Stimulated activated CD8-positive, alpha-beta memory T cell treated with anti-CD3 and anti-CD28 coated beads, Interleukin-12 subunit alpha, Interleukin-12 subunit beta, amount 100 ng/mL, for 1 hour (primary cell): ENCODE measurements at places on chromosomes 11 and 22.

DNA sequence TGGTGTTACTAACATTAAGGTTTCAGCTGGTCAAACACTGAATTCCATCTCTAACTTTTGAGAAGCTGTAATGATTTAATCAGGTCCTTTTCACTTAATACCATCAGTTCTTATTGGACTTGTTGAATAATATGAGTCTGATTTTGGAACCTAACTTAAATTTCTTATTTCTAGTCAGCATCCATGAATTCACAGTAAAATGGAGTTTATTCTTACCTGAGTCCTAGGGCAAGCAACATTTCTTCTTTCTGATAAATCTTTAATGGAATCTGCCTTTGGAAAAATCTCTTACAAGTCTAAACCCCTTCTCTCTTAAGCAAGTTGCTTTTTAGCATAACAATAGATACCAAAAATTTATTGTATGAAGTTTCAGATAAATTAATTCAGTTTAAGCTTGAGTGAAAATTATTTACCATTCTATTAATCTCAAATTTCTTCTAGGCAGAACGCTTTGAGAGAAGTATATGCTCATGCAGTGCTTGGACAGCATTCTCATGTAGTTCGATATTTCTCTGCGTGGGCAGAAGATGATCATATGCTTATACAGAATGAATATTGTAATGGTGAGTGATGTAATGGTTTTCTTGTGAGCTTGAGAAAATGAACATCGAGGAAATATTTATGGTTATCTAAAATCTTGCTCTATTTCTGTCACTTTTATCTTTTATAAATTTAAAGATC, 3.4 kb downstream of the WEE1 start:
- no peak for DNase-seq

DNA sequence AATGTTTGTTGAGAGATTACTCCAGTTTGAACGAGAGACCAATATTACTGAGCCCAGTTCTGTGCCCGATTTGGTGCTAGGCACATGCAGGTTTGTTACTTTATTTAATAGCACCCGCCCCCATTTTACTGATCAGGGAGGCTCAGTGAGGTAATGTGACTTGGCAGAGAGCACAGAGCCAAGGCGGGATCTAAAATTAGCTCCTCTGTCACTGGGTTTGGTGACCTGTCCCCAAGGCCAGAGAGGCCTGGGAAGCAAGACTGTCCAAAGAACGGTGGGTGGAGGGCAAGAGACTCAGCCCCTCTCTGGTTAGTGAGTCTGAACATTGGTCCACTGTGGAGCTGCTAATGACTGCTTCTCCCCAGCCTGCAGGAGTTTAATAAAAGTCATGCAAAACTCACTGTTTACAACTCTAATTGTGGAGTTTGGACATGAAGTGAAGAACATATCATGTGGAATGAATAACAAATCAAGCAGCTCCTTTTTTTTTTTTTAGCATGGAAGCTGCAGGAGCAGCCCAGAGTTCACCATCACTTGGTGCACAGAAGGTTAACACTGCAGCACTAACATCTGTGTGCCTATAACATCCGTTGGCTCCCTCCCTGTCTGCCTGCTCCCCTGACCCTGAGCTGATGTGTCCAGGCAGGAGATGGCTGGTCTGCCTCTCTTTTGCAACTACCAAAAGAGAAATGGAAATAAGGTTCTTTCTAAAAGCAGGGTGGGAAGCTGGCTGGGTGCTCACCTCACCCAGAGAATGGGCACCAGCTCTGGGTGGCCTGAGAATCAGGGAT, 39.0 kb downstream of the CSNK2A3 start:
- no peak for DNase-seq

GRCh38 chr11:13007182-13008060, 1.7 kb upstream of the RASSF10 start:
- DNase-seq: no peak

DNA sequence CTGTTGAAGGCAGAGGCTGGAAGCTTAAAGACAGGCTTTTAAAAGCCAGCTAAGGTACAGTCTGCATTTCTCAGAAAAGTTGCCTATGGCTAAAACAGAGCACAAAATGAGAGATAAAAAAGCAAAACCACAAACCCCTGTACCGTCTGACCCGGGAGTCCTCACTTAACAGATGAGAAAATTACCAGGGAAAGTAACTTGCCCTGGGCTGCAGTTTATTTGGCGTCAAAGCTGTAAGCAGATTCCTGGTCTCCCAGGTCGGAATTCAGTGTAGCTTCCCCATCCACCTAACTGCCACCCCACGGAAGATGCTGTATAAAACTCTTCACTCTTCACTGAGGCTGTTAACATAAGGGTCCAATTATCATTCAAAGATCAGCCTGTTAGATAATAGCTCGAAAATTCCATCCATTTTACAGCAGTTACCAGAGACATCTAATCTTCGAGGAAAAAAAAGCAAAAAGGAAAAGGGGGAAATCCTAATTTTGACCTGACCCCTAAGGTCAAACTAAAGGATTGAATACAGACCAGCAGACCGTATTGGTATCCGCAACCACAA, 1.5 kb downstream of the TCF20 start:
- no peak for DNase-seq

- no peak for DNase-seq
Observed at GRCh38 chr22:16963189-16963945, 44.7 kb downstream of the GAB4 start.

- DNase-seq: no peak
Observed at GRCh38 chr11:63667995-63668795, 3.0 kb downstream of the ATL3 start.

DNA sequence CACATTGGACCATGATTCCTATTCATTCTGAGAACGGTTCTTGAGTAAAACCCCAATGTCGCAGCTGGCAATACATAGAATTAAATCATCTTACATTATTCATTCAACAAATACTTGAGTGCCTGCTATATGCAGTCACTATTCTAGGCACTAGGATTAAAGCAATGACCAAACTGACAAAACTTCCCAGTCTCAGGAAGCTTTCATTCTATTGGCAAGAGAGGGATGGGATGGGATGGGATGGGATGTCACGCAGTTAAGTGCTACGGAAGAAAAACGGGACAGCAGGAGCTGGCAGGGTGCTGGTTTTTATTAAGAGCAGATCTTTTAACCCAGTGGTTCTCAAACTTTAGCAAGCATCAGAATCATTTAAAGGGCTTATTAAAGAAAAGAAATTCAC, 2.9 kb downstream of the PAK1 start:
- DNase-seq: no peak

DNA sequence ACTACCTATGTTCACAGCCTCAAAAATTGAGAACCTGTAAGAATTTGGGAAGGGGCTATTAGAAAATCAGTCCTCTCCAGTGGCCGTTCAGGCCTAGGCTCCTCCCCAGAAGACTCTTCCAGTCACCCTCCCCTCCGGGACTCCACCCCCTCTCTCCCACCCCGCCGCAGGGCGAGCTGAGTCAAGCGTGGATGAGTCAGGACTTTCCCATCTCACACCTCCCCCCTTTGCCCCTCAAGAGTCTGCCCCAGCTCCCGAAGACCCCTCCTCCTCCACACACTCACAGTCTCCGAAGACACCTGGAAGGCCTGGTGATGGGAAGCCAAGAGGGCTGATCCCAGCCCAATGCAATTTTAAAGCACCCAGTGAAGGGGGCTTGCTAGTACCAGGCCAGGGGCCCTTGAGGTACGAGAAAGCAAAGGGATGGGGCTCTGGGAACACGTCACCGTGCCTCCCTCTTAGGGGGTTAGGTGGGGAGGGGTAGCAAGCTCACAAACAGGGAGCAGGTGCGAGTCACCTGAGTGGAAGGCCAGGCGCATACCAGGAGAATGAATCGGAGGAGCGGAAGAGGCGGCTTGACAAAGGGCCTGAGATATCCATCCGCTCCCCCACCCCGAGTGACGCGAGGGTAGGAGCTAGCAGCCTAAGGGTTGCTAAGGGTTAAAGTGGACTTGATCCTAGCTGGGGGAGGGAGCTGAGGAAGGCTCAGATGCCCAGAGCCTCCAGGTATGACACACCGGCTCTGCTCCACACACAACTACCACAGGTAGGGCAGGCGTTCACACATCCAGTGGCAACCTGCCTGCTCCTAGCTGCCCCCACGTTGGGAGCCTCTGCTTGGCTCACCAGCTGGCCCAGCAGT, 13.6 kb downstream of the BCL9L start:
- DNase-seq: peak; percentile 74

DNA sequence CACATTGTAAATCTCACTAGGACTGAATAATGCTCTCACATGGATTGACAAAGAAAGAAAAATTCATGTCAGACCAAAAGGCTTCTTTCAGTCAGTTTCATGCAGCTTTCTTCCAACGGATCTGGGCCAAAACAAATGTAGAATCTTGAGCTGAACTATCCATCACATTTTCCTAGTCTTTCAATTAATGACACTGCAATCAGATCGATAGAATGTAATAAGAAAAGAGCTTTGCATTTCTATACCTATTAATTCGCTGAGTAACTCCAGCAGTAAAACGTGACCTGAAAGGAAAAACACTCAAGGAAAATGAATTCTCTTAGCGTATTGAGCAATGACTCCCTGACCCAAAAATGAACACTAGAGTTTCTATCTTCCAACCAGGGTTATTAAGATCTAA, 194.8 kb upstream of the BLID start:
- no peak for DNase-seq

GRCh38 chr22:22424210-22424800, 84.2 kb downstream of the ZNF280B start:
- no peak for DNase-seq

DNA sequence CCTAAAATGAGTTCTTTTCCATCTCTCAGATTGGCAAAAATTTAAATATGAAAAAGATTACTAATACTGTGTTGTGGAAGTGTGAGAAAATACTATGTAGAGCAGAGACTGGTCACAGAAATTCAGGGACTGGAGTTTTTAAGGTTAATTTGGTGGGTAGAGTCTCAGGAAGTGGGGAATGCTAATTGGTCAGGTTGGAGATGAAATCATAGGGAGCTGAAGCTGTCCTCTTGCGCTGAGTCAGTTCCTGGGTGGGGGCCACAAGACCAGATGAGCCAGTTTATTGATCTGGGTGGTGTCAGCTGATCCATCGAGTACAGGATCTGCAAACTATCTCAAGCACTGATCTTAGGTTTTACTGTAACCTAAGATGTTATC, 29.4 kb upstream of the TMEM86A start:
- no peak for DNase-seq

DNA sequence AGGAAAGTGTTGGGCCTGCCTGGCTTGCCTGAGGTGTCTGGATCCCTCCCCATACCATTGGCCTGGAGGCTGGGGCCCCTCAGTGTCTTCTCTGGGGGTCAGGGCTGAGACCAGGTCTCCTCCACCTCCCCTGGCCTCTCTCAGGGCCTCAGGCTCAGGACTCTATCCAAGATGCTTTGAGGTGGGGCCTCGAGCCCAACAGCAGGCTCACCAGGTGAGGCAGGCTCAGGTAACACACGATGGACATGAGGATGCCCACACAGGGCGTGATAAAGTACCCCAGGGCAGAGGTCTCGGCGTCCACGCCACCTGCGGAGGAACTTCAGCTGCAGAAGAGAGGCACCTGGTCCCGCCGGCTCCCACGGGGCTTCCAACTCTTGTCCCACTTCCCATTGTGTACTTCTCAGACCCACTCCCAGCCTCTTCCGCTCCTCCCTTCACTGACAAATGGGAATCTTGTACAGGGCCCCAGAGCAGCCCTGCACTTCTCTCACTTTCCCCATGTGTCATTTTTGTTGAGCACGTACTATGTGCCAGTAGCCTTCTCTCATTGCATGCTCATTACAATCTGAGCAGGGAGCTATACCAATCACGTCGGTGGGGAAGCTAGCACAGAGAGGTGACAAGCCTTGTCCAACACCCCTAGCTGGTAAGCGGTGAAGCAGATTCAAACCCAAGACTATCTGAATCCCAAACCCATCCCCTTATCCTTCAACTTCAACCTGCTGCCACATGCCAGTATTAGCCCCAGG, 3.8 kb downstream of the SLC29A2 start:
- no peak for DNase-seq

DNA sequence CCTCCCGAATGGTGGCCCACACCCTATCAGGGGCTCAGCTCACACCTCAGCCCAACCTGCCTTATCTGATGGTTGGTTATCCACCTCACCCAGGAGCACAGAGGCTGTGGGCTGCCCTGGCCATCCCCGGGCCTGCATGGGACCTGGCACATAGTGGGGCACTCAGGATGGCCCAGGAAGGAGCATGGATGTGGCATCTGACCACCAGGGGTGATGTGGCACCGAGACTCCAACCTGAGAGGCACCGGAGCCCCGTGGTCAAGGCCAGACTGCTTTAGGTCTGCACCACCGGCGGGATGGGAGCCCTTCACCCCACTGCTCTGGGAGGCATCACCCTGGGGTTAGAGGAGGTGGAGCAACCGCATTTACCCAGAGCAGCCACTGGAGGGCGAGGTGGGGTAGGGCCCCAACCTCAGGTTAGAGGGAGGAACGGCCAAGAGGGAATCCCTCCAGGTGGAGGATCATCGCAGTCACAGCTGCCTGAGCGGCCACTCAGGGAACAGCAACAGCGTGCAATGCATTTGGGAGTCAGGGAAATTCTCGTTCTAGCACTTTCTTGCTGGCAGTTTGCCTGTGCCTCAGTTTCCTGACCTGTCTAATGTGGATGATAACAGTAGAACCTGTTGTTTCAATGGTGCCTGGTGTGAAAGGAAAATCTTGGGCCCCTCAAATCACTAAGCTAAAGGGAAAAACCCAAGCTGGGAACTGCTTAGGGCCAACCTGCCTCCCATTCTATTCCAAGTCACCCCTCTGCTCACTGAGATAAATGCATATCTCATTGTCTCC, 52.9 kb upstream of the CARS1 start:
- DNase-seq: no peak

DNA sequence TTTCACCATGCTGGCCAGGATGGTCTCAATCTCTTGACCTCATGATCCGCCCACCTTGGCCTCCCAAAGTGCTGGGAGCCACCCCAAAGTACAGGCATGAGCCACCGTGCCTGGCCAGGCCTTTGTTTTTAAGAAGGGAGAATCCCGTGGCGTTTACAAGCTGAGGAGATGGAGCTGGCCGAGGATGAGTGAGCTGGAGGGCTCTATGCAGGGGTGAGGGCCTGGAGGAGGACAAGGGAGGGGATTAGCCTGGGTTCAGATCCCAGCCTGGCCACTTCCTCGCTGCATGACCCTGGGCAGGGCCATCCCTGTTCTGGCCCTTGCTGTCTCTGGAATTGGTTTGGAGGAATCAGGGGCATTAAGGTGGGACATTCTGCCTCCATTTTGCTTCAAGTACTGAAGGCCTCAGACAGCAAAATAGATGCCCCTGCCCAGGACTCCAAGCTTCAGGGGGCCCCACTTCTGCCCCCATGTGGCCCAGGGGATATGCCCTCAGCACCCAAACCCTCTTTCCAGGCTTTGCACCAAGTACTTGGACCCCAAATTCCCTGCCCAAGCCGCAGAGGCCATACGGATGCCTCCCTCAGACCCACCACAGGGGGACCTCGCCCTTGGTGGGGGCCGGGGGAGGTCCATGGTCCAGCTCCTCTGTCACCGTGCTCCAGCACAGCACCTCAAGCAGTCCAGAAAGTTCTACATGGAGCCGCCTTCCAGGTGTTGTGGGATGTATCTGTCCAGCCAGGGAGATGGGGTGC, 12.1 kb upstream of the LRP5 start:
- no peak for DNase-seq

GRCh38 chr11:133390803-133391202, 141.5 kb downstream of the OPCML start:
- no peak for DNase-seq
